Stimulated activated CD4-positive, alpha-beta T cell treated with anti-CD3 and anti-CD28 coated beads, Interleukin-1b, Interleukin-23, amount 100 ng/mL, for 1 hour (primary cell): ENCODE measurements at places on chromosomes 7 and 10.

DNA sequence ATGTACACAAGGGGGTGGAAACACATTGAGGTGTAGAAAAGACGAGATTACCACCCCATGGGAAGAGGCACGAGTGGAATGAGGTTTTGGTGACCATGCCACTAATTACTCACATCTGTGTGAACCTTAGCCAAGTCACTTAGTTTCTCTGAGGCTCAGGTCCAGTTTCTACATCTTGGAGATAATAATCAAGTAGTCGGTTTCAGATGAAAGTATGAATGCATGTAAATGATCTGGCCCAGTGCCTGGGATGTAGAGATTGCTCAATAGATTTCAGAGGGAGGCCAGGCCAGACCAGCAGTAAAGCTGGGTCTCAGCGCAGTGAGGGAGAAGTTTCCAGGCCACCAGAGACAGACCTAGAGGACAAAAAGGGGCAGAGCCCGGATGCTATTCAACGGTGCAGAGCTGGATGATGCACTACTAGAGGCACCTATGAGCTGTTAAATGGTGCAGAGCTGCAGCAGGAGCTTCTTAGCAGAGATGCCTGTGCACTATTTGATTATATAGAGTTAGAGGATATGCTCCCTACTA lies 725.1 kb downstream of the GRID1 start:
- no peak for DNase-seq

DNA sequence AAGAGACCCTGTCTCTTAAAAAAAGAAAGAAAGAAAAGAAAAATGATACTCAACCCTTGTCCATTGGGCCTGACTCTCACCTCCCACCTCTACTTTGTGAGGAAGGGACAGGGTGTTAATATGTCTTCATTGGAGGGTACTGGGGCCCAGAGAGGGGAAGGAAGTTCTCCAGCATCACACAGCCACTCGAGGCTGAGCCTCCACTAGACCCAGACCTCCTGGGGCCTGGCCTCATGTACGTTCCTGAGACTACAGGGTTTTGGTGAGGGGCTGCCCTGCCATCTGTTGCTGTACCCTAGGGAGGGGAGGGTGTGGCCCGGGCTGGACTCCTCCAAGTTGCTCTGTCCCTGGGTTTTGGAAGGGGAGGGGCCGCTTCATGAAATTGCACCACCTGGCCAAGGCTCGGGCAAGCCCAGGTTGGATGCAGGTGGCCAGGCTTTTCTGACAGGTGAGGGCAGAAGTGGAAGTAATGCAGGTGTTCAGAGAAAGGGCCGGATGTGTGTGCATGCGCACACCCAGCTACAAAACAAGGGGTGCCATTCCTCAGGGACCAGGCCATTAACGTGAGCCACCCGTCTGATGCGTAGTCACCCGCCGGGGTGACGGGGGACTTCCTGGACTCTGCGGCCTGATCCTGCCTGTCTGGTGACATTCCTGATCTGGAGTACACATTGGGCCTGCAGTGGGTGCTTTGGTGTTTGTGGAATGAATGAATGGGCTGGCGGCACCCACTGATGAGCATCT lies 21.7 kb downstream of the GTF2IRD1 start:
- no peak for DNase-seq

GRCh38 chr7:48154792-48155413 lies 16.4 kb upstream of the ABCA13 start:
- DNase-seq = no peak

DNA sequence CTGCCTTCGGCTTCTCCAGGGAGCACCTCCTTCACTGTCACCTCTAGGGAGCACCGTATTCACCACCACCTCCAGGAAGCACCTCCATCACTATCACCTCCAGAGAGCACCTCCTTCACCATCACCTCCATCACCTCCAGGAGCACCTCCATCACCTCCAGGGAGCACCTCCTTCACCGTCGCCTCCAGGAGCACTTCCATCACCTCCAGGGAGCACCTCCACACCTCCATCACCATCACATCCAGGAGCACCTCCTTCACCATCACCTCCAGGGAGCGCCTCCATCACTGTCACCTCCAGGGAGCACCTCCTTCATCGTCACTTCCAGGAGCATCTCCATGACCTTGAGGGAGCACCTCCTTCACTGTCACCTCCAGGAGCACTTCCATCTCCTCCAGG lies 102.3 kb downstream of the DNAJB6 start:
- no peak for DNase-seq
